ENCODE measurements at places on chromosomes 3 and 15.

DNA sequence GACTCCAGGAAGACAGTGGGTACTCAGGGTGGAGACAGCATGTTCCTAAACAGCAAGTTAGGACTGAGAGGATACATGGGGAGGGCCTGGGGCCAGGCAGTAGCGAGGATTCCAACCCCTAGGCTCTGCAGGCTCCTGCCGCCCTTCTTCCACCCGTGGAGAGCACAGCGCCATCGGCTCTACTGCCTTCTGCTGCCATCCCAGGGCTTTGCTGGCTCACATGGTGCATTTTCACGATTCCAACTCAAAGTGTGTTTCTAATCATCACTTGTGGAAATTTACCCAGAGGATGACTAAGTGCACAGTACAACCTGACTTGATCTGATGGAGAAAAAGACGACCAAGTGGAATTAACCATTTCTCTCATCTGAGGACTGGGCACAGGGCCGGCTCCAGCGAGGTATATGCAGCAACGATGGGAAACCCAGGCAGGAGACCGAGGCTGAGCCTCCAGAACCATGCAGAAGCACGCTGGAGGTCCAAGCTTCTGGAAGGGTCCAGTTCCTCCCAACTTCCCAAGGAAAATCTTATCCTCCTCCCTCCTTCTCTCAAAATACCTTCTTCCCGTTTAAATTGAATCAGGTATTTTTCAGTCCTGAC, 104.6 kb downstream of the LRIG1 start:
- DNase-seq = no peak

GRCh38 chr15:98787936-98788757, 139.8 kb downstream of the IGF1R start:
- no peak for DNase-seq

DNA sequence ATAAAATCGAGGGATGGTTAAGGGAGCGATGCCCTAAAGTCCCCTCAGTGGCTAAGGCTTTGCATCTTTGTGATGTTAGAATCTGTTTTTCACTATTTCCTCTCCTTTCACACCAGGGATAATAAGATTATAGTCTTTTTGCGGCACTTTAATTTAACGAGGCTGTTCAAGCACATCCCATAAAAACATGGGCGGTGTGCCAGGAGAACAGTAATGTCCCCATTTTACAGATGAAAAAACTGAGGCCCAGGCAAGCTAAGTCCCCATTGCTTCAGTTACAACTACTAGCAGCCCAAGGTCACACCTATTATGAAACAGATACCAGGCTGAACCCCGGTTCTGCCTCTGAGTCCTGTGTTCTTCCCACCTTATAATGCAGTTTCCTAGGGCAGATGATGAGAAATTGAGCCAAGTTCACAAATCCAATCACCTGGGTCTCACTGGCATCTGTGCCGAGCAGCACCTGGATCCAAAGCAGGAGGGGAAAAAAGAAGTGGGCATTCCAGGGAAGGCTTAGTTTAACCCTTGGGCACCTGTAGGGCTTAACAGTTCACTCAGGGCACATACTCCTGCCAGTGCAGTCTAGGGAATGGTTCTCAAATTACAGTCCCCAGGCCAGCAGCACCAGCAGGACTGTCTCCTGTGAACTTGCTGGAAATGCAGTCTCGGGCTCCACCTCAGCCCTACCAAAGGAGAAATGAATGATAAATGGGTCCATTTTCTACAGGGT, 169.3 kb downstream of the RAB11A start:
- peak; percentile 41 for DNase-seq

GRCh38 chr15:91307601-91308000, 207.5 kb downstream of the SV2B start:
- no peak for DNase-seq

- no peak for DNase-seq
Measured at GRCh38 chr3:179076243-179077027, 4.8 kb upstream of the ZMAT3 start.

DNA sequence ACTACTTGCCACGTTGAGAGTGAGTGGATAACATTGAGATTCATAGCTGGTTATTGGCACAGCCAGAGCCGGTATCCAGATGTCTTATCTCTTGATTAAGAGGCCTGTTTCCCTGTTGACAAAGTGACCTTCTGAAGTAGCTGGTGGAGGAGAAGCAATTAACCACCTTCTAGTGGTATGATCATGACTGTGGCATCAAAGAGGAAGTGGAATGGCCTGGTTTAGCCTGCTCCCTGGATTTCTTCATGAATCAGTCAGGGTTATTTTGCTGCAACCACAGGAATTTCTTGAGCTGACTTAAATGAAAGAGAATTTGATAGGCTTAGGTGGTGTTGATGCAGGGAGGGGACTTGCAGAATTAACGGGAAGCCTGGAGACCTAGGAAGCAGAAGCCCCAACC, 398.3 kb downstream of the MFSD1 start:
- DNase-seq = peak; percentile 63

- DNase-seq = no peak
Measured at GRCh38 chr15:57205996-57206395, 170.3 kb upstream of the CGNL1 start.

DNA sequence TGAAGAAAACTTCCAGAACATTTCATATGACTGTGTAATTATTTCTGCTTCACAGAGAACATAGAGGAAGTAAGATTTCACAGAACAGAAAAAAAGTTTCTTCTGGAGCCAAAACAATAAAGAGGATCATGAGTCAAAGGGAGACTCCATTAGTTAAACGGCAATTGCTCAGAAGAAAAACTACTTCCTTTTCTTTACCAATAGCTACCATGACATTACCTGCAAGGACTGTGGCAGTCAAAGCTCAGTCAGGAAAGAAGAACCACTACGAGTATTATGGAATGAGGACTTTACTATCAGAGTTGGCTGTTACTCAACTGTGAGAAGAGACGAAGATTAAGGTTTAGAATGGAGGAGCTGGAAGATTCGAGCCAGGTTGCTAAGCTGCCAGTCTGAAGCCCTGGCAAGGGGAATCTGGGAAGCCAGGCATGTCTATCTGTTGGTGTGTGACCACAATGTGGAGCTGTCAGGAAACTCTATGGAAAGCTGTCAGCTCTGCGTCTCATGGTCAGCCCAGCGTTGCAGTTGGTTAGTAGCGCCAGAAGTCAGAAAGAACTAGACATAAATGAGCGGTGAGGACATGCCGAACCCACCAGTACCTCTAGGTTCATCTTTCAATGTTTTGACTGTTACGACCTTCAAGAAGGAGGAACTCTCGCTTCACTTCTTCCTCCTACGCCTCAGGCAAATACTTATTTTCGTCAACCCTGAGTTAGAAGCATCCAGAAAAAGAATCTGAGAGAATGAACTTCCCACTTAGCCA, 604.3 kb downstream of the FGF12 start:
- no peak for DNase-seq

- no peak for DNase-seq
Measured at GRCh38 chr3:194617143-194617671, 16.0 kb downstream of the TMEM44 start.

GRCh38 chr3:160951642-160952487, 153.3 kb downstream of the B3GALNT1 start:
- DNase-seq = no peak

- DNase-seq = no peak
Measured at GRCh38 chr3:106006571-106006970, 137.8 kb upstream of the CBLB start.

- no peak for DNase-seq
Measured at GRCh38 chr3:13200946-13201345, 127.7 kb upstream of the IQSEC1 start.

GRCh38 chr15:69926006-69926405, 171.7 kb downstream of the TLE3 start:
- DNase-seq = peak; percentile 70

- DNase-seq = no peak
Measured at GRCh38 chr3:56693750-56694149, 10.7 kb upstream of the TASOR start.

- no peak for DNase-seq
Measured at GRCh38 chr3:120129051-120129450, 34.8 kb upstream of the GSK3B start.

DNA sequence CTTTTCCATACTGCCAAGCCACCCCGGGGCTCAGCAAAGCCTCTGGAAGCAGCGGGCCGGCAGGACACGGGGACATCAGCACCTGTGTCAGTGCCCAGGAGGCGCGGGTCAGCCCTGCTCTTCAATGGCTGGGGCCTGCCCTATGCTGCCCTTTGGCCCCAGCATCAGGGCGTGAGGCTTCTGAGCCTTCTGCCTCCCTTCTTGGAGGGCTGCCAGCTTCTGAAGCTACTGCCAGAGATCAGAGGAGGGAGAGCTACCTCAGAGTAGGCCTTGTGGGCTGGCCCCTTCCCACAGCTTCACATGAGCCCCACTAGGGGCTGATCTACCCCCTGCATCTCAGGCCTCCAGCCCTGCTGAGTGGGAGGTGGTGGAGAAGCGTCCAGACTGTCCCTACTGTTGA, 13.0 kb upstream of the TMEM115 start:
- DNase-seq = no peak

GRCh38 chr15:68512052-68512451, 66.7 kb upstream of the CORO2B start:
- DNase-seq = no peak

DNA sequence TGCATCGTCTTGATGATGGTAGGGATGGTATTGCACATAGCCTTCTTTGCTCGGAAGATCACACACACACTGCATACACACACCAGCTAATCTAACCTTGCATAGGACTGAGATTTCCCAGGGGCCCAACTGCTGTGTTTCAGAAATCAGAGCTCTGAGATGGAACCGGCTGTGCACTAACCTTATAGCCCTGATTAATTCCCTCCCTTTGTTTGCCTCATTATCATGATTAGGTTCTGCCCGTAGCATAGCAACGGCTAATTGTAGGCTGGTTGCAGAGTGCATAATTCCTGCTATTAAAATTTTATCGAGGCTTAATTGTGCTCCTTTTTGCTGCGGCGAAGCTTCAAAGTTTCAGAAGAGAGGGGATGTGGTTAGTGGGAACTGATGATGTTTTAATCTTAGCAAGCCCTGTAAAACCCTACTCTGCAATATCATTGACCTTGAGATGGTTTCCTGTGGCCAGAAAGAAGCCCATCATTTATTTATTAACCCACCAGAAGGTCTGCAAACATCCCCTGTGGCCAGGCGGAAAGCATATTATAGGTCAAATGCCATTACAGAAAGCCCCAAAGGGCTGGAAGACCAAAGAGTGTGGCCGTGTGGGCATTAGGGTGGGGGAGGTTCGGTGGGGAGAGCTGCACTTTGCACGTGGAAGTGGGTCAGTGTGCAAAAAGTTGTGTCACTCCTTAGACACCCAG, 56.2 kb upstream of the GLCE start:
- no peak for DNase-seq

- DNase-seq = no peak
Measured at GRCh38 chr3:39137991-39138803, 15.2 kb downstream of the CSRNP1 start.

GRCh38 chr3:110575702-110576101, 495.9 kb upstream of the NECTIN3 start:
- no peak for DNase-seq

DNA sequence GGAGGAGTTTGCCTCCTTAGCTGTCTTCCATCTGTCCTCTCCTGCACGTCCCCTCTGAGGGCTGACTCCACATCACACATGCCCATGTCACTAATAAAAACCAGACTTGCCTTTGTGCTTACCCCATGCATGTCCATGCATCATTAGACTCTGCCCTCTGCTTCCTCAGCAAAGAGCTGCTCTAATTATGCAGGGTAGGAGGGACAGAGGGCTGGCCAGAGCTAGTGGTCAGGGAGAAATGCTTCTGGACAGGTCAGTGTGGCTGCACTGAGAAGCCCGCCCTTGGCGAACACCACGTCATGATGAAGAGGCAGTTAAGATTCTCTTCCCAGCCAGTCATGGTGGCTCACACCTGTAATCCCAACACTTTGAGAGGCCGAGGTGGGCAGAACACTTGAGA, 8.9 kb downstream of the CA12 start:
- peak; percentile 60 for DNase-seq

- no peak for DNase-seq
Measured at GRCh38 chr15:100726070-100726420, 123.7 kb downstream of the ASB7 start.

DNA sequence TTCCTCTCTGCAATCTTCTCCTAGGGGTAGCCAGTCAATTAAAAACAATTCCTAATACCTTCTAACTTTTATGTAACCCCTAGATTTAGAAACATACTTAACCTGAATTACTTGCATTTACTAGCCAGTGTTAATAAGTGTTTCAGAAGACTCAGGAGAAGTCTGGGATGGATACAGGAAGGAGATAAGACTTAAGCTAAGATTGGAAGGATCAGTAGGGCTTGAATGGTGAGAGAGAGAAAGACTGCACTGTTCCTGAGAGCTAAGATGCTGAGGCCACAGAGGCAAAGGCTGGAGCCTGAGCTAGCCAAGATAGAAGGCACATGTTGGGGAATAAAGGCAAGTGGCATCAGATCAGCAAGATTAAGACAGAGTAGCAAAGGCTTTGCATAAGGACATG, 30.1 kb upstream of the CADPS start:
- DNase-seq = no peak

DNA sequence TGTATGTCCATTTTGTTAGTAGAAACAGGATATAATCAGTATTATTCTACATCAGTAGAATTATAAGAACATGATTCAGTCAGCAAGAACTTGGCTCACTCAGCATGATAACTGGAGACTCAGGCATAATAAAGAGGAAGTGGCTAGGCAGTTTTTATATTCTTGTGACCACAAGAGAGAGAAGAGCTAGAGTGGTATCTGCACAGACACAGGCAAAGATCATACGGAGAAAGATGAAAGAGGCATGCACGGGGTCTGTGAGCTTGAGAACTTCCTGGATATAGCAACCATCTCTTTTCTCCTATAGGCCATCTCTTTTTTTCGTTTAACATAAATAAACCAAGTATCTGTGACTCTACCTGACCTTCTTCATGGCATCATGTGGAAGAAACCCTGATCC, 46.8 kb downstream of the MYO5A start:
- DNase-seq = no peak
